NCI-H2171 (cell line): ENCODE measurements at places on chromosomes 16 and 17.

DNA sequence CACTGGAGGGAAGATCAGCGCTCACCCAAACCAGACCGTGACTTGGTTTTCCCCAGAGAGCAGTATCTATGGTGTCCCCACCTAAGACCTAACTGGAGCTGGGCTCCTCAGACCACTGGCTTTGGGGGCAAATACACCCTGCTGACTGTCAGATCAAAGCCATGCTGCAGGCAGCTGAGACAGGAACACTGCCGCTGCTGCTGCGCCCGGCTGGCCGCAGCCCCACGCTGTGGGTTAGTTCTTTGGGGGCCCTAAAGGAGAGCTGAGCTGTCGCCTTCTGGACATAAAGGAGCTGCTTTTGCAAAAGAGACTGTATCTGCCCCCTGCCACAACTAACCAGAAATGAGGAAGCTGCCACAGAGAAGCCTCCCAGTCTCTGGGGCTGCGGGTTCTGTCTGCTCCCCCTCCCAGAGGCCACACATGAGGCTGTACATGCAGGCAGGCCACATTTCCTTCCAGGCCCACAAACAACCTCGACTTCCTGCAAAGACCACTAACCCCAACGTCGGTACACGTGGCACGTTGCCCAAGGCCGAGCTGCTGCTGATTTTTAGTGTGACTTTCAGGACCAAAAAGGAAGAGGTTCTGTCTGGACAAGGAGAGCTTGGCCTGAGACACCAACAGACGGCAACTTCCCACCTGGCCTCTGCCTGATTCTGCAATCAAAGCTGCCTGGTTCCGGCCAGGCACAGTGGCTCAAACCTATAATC, 18.2 kb upstream of the ABR start:
- DNase-seq = no peak

DNA sequence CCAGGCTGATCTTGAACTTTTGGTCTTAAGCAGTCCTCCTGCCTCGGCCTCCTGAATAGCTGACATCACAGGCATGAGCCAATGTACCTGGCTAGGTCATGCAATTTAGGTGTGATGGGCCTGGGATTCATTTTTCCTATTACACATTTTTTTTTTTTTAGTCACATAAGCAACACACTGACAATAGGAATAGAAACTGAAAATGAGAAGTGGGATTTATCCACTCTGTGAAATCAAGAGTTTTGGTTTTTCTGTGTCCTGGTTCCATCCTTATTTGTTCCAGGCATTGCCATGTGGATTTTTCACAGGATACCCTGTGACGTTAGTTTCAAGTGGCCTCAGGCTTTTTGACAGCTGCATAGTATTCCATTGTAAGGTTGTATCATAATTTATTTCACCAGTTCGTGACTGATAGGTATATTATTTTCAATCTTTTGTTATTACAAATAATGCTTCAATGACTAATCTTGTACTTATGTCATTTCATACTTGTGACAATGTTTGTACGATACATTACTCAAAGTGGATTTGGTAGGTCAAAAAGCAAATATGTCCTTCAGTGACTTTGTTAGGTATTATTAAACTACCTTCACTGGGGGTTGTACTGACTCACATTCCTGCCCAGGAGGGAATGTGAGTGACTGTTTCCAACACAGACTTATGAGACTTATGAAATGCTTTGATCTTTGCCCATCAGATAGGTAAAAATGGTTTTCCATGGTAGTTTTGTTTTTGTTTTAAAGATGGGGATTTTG, 10.6 kb downstream of the ADCY7 start:
- DNase-seq = no peak

- no peak for DNase-seq
Observed at GRCh38 chr17:82940226-82941020, 100.6 kb upstream of the ZNF750 start.

DNA sequence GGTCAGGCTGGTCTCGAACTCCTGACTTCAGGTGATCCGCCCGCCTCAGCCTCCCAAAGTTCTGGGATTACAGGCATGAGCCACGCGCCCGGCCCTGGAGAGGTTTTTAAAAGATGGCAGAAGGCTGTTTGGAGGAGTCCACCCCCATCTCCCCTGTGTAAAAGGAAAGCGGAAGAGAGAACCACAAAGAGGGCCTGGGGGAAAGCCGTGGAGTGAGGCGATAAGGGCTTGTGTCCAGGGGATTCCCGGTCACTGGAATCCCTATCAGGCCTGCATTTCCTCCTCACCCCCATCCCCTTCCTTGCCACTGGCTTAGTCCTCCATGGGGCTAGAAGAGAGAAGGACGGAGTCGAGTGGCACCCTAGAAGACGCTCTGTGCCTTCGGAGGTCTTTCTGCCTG, at the start of gene GP1BA:
Gene GP1BA (plus strand): TSS at position 315 of the 400 bp plus-strand sequence. CDS start 328 bp downstream, outside the sequence.
- DNase-seq = no peak

DNA sequence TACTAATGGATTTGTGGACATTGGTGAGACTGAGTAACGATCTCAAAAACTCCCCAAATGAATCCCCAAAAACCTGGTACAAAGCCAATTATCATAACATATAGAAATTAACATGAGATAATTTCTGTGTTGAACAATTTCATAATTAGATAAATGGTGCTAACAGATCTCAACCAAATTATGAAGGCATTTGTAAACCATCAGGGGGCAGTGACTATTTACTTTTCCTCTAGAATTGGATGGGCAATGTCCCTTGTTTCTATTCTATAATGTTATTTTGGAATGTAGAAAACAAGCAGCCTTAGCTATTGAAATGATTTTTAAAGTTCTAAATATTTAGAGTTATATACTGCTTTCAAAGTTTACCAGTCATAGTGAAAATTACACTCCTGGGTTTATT, 57.8 kb downstream of the MYH10 start:
- no peak for DNase-seq

DNA sequence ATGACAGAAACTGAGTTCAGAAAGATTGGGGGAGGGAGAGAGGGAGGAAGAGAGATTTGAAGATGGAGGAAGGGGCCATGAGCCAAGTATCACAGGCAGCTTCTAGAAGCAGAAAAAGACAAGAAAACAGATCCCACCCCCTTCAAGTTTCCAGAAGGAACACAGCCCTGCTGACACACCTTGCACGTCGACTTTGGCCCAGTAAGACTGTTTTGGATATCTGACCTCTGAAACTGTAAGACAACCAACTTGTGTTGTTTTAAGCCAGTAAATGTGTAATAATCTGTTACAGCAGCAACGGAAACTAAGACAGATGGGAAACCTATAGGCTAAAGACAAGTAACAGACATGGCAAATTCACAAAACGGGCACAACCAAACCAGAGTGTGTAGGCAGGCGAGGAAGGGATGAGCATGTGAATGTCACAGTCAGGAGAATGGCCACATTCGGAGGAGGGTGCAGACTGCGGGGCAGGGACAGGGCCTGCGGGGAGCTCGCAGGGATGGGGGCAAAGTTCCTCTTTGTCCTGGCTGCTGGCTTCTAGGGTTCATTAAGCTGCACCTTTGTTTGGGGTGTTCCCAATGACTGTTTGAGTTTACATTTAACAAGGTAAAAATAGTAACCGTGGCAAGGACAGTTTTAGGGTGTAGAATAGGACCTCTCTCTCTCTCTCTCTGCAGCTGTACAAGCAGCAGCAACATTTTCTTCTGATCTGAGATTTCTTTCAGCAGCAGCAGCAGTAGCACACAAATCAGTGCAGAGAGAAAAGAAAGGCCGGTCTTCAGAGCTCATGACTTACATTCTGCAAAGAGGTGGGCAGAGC, 18.3 kb upstream of the ATP2C2 start:
- DNase-seq = no peak

DNA sequence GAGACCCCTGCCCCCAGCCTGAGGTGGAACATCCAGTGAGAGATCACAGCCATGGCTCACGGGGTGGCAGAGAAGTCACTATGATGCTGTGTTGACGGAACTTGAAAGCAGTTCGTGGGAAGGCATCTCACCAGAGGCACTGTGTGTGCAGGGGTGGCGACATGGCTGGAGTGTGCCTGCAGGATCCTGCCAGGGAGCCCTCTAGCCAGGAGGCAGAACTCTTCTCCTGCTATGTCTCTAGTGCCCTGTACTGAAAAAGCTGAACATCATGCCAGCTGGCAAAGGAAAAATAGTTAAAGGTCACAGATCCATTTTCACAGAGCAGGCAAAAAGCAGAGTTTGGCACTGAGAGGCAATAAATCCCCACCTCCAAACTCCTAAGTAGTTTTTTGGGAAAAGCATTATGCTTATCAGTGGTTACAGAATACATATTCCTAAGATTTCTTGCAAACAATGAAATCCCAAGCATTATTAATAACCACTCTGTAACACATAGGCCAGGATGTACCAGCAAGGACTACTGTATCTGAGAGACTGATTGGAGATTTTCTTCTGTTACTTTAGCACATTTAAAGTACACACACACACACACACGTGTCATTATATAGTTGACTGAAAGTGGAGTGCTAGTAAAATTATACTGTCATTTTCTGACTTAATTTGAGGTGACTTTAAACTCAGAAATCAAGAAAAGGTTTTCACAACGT, 36.8 kb downstream of the TNRC6C start:
- no peak for DNase-seq

GRCh38 chr17:36975922-36976515, 27.3 kb downstream of the AATF start:
- no peak for DNase-seq

- no peak for DNase-seq
Observed at GRCh38 chr16:50025537-50025931, 509 bp downstream of the CNEP1R1 start.

- no peak for DNase-seq
Observed at GRCh38 chr17:76266244-76266938, 1.2 kb downstream of the UBALD2 start.

DNA sequence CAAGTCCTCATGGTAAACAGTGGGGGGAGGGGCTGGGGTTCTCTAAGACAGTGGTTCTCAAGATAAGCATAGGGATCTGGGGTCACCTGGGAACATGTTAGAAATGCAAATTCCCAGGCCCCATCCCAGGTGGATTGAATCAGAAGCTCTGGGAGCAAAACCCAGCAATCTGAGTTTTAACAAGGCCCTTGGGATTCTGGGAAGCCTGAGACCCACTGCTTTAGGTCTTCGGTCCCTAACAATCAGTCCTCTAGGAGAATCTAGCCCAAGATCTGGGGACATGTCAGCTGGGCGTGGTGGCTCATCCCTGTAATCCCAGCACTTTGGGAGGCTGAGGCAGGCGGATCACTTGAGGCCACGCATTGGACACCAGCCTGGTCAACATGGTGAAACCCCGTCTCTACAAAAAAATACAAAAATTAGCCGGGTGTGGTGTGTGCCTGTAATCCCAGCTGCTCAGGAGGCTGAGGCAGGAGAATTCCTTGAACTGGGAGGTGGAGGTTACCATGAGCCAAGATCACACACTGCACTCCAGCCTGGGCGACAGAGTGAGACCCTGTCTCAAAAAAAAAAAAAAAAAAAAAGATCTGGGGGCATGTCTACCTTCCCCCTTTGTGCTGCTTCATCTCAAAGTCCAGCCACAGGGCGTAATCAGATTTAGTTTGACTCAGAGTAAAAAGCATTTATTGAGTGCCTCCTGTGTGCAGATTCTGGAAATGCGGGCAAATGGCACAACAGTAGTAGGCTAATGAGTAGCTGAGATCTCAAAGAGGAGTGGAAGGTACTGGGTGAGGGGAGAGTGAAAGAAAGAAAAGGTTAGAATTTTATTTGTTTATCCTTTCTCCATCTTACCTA, 8.8 kb upstream of the NR1D1 start:
- no peak for DNase-seq

GRCh38 chr16:85796152-85796551, 3.2 kb downstream of the EMC8 start:
- DNase-seq = no peak

- DNase-seq = no peak
Observed at GRCh38 chr16:22948058-22948602, 134.2 kb downstream of the HS3ST2 start.

- DNase-seq = peak; percentile 62
Observed at GRCh38 chr17:7063518-7064094, 16.4 kb downstream of the CLEC10A start.

- DNase-seq = no peak
Observed at GRCh38 chr16:3650631-3651265, 3.7 kb upstream of the DNASE1 start.

- no peak for DNase-seq
Observed at GRCh38 chr16:25707982-25708583, 16.3 kb downstream of the HS3ST4 start.

GRCh38 chr17:50319306-50320004, 26.5 kb upstream of the XYLT2 start:
- no peak for DNase-seq

DNA sequence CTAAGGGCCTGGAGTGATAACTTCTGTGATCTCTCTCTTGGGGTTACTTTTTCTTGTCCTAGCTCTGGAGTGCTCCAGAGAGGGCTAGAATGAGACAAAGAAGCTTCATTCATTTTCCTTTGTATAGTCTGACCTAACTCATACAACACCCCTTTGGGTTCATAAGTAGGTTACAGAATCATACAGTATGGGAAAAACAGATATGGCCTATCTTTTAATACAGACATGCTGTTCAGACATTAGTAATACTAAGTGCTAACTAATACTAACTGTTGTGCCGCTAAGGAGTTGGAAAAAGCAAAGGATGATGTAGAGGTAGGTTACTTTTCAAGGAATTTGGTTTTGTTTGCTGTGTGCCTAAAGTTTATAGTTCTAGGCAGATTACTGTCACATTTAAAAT, 84.7 kb downstream of the NLK start:
- no peak for DNase-seq

DNA sequence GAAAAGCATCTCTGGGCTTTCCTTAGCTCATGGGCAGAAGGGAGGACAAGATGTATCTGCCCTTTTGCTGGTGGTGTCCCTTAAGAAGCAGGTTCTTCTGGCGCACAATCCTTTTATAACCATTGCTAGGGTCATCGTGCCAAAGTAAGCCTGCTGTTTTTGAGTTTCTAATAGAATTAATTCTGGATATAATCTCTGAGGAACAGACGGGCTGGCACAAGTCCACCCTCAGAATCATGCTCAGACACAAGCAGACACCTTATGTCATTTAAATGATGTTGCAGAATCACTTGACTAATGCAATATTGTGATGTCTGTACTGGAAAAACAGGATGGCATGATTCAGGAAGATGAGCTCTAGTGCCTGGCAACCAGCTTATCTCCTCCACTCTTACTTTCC, 18.8 kb upstream of the MMD start:
- DNase-seq = peak; percentile 27
